Stimulated activated CD4-positive, alpha-beta T cell treated with anti-CD3 and anti-CD28 coated beads, Interleukin-1b, Interleukin-23, amount 100 ng/mL, for 48 hours (primary cell): ENCODE measurements at places on chromosomes 11 and 22.
A peak's percentile ranks its signal among the peaks of the same experiment; 100 is the strongest.

DNA sequence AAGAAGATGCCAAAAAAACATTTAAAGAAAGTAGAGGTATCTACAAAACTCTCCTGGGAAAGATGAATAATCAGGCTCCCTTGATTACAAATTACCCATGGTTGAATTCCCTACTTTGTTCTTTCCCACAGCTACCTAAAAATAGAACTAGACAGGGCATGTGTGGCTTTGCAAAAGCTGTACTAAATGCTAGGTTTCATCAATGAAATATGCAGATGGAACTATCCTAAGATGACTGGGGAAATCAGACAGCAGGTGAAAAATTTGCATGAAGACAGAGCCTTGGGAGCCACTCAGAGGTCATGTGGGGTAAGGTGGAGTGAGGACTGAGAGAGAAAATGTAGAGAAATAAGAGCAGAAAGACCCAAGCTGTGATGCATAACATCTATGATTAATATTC is 14.7 kb downstream of the LAYN start:
- DNase-seq, result no peak

- no peak for DNase-seq
Observed at GRCh38 chr22:41638748-41639147, 17.7 kb downstream of the XRCC6 start.

DNA sequence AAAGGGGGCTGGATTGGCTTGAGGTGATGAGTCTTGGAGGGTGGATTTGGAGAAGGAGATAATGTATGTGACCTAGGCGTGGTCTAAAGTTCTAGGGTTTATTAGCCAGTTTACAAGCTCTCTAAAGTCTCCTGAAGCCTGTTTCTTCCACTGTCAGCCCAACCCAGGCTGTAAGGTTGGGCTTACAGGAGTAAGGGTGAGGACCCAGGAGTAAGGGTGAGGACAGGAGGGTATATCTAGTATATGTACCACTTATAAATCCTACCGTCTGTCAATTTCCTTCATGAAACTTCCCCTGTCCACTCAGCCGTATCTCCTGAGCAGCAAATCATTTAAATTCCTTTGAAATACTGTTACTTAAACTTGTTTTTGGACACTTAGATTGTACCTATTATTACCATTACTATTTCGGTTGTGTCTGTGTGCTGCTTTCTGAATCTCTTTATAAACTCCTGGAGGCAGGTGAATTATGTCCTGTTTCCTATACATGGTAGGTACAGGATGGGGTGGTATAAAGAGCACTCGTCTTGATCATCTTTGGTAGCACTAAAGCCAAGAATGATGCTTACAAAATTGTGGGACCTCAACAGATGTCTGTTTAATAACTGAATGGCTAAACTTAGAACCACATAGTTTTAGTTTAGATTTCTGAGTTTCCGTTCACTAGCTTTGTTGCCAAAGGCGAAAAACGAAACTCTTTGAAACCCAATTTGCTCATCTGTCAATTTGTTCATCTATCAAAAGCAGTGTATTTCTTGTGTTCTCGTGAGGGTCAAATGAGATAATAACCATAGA is 192.0 kb downstream of the GRIK4 start:
- no peak for DNase-seq

- peak; percentile 41 for DNase-seq
Observed at GRCh38 chr11:746289-747157, 741 bp upstream of the TALDO1 start.

DNA sequence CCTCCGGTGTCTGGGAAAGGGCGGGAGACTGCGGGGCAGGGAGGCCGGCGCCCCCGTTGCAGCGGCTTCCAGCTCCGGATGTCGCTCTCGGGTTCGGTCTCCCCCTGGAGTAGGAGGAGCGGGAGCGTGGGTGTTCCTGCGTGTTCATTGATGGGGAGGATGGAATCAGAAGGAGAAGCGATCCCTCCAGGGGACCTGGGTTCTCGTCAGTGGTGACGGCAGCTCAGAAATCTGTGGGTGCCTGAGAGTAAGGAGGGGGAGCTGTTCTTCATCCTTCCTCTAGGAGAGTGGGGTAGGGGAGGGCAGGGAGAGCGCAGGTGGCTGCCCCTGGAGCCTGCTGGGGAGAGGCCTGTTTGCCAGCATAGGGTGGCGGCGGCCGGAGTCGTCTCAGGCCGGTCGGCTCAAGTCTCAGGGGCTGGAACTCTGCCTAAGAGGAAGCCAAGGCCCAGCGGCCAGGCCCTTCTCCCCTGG is 1.1 kb downstream of the UBASH3B start:
- DNase-seq, result peak; percentile 41

DNA sequence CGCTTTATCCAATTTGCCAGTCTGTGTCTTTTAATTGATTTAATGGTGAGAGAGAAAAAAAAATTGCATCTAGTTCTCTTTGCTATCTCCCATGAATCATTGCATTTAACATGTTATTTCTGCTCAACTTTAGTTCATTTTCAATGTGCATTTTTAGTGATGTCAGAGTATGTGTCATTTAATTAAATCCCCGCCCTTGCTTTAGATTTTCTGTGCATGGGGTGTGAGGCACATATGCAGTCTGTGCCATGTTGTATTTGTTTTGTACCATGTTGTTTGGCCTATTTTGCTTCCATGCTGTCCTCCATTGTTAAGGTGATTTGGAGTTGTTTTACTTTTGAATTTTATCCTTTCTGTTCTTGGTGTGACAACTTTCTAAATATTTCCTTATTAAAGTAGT is 8.3 kb upstream of the NCR3LG1 start:
- DNase-seq, result no peak

GRCh38 chr22:48288376-48288940 is 1526.0 kb downstream of the TBC1D22A start:
- no peak for DNase-seq

DNA sequence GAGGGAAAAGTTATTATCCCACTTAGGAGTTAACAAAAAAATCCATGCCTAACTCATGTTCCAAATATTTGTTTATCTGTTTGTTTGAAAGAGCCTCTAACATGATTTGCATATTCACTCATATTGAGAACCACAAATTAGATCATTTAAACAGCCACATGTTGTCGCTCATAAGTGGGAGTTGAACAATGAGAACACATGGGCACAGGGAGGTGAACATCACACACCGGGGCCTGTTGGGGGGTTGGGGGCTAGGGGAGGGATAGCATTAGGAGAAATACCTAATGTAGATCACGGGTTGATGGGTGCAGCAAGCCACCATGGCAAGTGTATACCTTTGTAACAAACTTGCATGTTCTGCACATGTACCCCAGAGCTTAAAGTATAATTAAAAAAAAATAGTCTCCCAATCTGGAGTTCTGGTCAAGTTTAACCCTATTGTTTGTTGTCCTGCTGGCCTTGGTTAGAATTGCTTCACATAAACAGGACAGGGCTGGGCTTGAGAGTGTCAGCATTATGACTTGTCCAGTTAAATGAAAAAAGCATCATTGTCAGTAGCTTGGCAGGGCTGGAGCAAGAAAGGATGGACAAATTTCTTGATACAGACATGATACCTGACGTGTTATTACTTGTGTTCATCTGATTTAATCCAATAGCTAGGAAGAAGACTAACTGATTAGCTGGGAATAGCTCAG is 57.8 kb upstream of the PSMA1 start:
- peak; percentile 8 for DNase-seq

DNA sequence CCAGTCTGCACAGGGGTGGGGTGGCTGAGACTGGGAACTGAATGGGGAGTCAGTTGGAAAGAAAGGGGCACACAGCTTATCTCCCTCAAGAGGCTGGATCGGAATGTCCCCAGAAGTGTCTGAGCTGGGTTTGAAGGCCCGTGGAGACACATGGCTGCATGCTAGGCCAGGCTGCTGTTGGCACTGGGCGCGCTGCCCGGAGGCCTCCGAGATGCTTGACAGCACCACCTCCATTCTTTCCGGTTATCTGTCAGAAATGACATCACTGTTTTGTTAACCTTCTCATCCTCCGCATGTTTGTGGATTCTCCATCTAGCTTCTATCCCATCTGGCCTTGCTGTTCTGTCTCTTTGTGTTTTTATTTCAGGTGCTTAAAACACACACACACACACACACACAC is 85.5 kb downstream of the APIP start:
- no peak for DNase-seq

GRCh38 chr11:99671808-99672409 is 651.2 kb downstream of the CNTN5 start:
- DNase-seq, result no peak

DNA sequence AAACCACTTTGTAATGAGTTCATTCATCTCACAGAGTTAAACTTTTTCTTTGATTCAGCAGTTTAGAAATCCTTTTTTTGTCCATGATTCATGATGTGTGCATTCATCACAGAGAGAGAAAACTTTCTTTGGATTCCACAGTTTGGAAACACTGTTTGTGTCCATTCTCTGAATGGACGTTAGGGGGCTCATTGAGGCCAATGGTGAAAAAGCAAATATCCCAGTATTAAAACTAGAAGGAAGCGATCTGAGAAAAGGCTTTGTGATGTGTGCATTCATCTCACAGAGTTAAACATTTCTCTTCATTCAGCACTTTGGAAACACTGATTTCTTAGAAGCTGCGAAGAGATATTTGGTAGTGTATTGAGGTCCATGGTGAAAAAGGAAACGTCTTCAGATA is 155.6 kb upstream of the TRIM48 start:
- no peak for DNase-seq

GRCh38 chr11:118201966-118202365 is 22.8 kb downstream of the JAML start:
- no peak for DNase-seq

DNA sequence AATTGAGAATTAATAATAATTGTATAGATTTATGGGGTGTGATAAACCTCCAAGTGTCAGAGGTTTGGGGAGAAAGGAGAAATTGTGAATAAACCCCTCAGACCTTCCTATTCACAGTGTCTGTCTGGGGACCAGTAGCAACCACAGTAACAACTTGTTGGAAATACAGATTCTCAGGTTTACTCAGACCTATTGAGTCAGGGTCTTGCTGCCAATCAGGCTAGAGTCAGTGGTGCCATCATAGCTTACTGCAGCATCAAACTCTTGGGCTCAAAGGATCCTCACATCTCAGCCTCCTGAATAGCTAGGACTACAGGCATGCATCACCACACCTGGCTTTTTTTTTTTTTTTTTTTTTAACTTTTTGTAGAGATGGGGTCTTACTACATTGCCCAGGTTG is 17.3 kb downstream of the SLC3A2 start:
- DNase-seq, result no peak

- DNase-seq, result no peak
Observed at GRCh38 chr11:2537010-2537705, 92.3 kb downstream of the KCNQ1 start.

GRCh38 chr11:9568854-9569587 is 4.4 kb upstream of the WEE1 start:
- DNase-seq, result no peak

- no peak for DNase-seq
Observed at GRCh38 chr11:69241075-69241740, 52.7 kb upstream of the MYEOV start.

DNA sequence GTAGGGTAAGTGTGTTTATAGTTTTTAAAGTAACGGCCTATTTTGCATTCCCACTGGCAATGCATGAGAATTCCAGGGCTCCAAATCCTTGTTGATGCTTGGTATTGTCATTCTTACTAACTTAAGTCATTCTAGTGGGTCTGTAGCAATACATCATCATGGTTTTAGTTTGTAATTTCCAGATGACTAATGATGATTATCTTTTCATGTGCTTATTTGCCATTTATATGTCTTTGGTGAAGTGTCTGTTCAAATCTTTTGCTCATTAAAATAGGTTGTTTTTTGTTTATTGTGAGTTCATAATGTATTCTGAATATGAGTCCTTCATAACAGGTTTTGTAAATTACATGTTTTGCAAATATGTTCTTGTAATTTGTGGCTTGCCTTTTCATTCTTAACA is 31.2 kb downstream of the MTMR3 start:
- DNase-seq, result no peak

GRCh38 chr22:39856588-39856987 is 37.0 kb downstream of the ENTHD1 start:
- no peak for DNase-seq

- no peak for DNase-seq
Observed at GRCh38 chr22:44529827-44530523, 31.9 kb upstream of the RTL6 start.

- no peak for DNase-seq
Observed at GRCh38 chr11:72411623-72412419, 22.5 kb downstream of the CLPB start.

DNA sequence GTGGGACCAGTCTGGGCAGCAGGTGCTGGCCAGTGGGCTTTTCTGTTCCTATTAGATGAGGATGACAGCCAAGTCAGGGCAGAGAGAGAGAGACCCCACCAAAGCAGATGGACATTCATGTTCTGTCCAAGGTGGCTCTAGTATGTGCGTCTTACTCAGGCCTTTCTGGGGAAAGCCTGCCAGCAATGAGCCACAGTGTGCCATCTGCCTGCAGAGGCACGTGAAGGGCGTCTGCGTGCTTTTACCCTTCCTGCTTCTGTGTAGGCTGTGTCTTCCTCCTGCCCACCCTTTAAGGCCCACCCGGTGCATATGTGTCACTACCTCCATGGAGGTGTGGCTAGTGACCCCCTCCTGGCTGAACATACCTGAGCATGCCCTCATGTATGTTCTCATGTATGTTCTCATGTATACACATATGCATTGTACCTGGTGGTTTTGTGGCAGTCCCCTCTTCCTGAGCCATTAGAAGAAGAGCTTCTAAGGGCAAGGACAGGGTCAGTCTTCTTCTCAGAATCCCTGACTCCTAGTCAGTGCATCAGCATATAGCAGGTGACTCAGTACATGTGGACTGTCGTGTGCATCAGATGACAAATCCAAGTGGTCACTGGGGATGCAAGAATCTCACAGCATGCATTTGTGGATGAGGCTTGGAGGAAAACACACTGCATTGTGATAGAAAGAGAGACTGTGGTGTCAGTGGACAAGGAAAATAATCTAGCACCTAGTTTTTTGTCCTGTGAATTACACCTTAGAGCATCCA is 90.4 kb upstream of the YWHAH start:
- no peak for DNase-seq
